ENCODE measurements at places on chromosomes 2 and 18.
A peak's percentile ranks its signal among the peaks of the same experiment; 100 is the strongest.

GRCh38 chr18:9746958-9747357 lies 38.9 kb downstream of the RAB31 start:
- no peak for DNase-seq

DNA sequence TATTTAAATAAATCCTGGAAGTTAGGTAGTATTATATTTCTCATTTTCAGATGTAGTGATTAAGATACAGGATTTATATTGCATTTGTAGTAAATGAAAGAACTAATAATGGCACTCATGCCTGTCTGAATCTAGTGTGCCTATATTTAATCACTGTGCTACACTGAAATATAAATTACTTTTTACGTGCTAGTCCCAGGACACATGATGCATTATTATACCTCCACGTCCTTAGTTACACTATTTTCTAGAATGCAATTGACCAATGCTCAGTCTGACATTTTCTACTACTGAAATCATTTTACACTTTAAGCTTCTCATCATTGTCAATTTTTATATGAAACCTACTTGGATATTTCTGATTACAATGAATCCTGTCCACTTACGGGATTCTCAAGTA lies 80.9 kb upstream of the TMEFF2 start:
- no peak for DNase-seq

DNA sequence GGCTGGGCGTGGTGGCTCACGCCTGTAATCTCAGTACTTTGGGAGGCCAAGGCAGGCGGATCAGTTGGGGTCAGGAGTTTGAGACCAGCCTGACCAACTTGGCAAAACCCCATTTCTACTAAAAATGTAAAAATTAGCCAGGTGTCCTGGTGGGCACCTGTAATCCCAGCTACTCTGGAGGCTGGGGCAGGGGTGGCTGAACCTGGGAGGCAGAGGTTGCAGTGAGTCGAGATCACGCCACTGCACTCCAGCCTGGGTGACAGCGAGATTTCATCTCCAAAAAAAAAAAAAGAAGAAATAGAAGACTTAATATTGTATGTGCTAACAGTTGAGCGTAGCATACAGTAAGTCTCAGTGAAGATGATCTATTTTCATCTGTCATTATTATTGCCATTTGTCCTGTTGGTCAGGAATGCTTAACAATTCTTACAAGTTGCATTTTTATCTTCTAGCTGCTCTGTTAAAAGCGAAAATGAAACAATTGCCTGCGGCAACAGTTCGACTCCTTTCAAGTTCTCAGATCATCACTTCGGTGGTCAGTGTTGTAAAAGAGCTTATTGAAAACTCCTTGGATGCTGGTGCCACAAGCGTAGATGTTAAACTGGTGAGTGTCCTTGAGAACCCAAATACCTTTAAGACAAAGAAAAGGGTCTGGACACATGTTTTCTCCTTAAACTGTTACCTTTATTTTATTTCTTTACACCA lies 7.2 kb downstream of the PMS1 start:
- DNase-seq, result no peak

GRCh38 chr2:202031246-202031951 lies 2.3 kb upstream of the FZD7 start:
- DNase-seq, result no peak

- DNase-seq, result peak; percentile 9
These were observed 278.4 kb upstream of the DDX18 start for GRCh38 chr2:117536139-117536538.

DNA sequence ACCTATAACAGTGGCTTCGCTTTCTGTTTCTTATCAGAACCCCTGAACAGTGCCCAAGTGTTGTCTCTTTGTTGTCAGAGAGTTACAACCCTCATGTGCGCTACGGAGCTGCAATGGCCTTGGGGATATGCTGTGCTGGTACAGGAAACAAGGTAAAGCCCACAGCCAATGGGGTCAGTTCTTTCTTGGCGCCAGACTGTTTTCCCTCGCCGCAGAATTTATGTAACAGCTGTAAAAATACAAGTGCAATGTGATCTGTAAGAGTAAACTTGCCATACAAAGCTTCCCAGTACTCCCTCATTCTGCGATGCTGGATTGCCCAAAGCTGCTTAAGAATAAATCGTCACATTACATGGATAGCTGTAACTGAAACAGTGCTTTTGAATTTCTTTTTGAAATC lies 13.9 kb upstream of the HTR2B start:
- DNase-seq, result peak; percentile 40

- peak; percentile 44 for DNase-seq
These were observed 48.2 kb upstream of the PAPOLG start for GRCh38 chr2:60707750-60708371.

DNA sequence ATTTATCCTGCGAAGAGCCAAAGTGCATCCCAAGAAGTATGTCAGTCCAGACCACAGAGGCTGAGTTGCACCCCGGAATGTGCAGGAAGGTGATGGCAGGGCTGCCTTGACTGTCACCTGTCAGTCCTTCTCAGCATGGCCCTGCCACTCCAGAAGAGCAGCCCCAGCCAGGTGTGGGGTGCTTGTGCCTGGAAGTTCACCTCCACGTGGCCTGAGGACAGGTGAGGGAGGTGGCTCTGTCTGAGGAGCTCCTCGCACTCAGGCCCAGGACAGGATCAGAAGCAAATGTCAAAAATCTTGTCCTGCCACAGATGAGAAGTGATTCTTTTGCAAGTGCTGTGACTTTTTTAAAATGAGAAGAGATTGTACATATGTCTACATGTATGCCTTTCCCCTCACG lies 31.4 kb upstream of the B3GNT7 start:
- no peak for DNase-seq

GRCh38 chr2:851680-852079 lies 99.0 kb upstream of the SNTG2 start:
- no peak for DNase-seq

DNA sequence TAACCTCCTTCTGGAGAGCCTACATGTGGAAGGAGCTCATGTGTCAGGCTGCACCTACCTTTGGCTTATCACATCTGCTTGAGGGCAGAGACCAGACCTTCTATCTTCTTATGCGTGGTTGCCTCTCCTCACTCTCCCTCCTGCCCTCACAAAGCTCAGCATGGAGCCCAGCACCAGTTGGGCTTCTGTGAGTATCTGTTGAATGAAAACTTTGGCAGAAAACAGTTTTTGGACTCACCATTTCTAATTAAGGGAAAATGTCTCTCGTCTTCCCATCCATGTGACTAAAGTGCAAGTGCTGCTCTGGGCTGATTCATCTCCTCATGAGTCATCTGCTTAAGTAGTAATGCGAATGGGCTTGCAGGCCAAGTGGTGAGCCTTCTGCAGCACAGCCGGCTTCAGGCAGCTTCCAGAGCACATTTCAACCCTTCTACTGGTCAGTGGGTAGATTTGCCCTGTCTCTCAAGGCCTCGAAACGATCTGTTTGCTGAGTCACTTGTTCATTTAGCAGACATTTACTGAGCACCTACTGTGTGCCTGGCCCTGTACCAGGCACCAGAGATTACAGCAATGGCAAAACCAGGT lies 102.6 kb downstream of the VSNL1 start:
- no peak for DNase-seq

- no peak for DNase-seq
These were observed 84.1 kb downstream of the RBMS1 start for GRCh38 chr2:160409480-160409879.

DNA sequence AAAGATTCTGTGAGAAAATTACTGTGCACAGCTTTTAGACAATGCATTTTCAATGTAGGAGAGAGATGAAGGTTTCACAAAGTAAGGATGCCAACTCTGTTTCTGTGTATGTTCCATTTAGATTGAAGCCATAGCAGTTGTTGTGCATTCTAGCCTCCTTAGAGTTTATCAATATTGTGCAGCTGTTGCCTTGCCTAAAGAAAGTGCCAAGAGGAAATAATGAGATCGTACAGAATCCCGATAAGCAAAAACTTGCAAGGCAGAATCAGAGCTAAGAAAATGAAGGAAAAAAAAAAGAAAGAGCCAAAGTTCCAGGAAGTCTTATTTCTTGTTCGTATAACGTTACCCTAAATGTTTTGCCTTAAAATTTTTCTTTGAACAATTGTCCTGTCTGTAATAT lies 965.0 kb downstream of the DCDC2C start:
- no peak for DNase-seq

DNA sequence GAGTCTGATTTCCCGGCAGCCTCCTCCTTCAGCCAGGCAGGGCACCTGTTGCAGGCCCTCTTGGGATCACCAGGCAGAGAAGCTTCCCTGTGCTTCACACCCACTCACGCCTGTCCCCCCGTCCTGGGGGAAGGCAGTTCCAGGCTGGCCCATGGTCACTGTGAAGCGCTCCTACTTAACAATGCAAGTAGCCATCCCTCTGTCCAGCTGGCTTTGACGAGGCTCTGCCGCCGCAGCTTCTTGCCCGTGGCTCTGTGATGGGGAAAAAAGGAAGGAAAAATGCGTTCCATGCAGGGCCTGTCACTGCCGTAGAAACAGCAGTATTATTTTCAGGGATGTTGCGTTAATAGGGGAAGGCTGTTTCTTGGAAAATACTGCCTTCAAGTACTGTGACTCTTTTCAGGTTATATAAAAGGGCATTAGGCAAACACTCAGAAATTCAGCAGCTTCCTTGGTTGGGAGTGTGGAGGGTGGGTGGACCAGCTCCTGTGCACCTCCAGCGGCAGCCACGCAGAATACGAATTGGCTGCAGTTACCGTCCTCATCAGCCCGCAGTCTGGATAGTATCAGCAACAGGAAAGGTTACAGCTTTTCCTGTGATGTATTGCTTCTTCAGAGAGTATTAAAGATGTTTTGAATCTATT lies 232.3 kb downstream of the KLHL29 start:
- no peak for DNase-seq

DNA sequence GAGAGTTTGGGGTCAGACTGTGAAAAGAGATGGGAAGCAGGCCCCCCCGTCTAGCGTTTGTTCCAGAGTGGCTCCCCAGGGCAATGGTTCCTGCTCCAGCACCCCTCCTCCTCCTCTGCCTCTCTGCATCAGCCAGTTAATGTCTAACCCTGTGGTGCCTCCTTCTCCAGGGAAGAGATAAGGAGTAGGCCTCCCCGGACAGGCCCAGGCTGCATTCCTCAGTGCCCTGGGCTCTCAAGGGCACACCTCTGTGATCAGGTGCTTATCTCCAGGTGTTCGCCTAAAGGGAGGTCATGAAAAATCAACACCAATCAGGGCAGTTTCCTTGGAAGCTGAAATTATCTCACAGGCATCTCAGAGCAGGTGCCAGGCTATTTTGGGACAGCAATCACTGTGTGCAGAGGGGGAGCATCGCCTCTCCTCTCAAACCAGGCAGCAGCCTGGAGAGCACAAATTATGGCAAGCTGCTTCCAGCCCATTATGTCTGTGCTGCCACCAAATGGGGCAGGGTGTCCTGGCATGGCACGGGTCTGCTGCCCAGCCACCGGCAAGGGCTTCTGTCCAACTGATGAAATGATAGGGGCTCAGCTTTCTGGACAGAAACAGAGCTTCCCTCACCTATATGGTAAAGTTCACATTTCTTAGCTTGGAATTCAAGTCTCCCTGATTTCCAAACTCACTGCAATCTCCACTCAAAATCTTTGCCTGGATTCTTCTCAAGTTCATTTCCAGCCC lies 255.8 kb upstream of the SLC14A2 start:
- no peak for DNase-seq

GRCh38 chr18:8757396-8757997 lies 52.1 kb downstream of the MTCL1 start:
- DNase-seq, result no peak

GRCh38 chr2:65353927-65354326 lies 78.5 kb downstream of the SPRED2 start:
- no peak for DNase-seq

DNA sequence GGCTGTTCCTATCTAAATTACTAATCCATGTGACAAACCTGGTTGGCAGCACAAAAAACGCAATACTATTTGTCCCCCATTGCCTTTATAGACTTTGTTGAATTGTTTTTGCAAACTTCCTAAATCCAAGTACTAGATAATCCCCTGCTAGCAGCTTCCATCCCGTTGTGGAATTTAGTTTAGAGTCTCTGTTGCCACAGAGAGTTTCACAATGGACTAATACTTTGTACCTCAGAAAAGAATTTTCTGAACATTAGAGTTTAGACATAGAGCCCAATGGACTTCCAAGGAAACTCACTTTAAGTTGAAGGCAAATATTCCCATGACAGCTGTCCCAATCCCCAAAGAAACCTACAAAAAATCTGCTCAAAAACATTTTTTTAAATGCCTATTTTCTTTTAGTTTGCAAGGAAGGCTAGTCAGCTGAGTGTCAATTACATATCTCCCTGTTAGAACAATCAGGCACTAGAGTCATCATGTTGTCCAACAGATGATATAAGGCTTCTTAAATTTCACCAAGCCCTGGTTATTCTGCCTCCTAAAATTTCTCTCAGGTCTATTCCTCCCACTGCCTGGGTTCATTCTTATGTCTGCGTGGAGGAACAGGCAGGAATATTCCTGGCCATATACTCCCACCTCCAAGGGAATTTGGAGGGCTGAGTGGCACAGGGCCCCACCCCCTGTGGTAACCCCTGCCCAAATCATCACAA lies 27.2 kb downstream of the RNF152 start:
- no peak for DNase-seq

GRCh38 chr2:28567061-28567471 lies 71.2 kb downstream of the PLB1 start:
- peak; percentile 36 for DNase-seq

- no peak for DNase-seq
These were observed 867 bp downstream of the SF3B6 start for GRCh38 chr2:24075259-24075658.

Data from HEK293T (cell line).